CD4-positive, CD25-positive, alpha-beta regulatory T cell (primary cell): ENCODE measurements at places on chromosomes 5 and 9.
A peak's percentile ranks its signal among the peaks of the same experiment; 100 is the strongest.

DNA sequence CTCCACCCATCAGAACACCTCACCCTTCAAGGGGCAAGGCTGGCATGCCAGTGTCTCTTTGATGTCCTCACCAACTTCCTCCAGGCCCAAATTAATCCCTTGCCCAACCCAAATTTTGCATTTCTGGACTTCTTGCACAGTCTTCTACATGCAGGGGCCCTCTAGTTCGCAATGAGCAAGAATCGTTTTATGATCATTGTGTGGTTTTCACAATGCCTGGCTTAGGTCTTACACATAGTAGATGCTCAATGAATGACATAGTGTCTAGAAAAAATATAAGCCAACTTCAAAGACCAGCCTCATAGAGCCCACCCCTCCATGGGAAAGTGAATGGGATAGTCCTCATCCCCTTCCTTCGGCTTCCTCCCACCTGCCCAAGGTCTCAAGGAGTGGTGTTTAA, 9.8 kb upstream of the ESM1 start:
- no peak overlapping the region for H3K4me3 ChIP-seq
- no peak for DNase-seq
- H3K4me1 ChIP-seq, result no peaks in the 10 kb centered on the region
- no peak overlapping the region for H3K27ac ChIP-seq
- H3K36me3 ChIP-seq, result no peaks in the 10 kb centered on the region

- no peak overlapping the region for H3K27ac ChIP-seq
- H3K27me3 ChIP-seq, result no peaks in the 10 kb centered on the region
- no peaks in the 10 kb centered on the region for H3K36me3 ChIP-seq
- H3K4me1 ChIP-seq, result no peaks in the 10 kb centered on the region
- no peak for DNase-seq
- H3K4me3 ChIP-seq, result no peak overlapping the region
Observed at GRCh38 chr5:59728356-59728755, 165.2 kb downstream of the PDE4D start.

GRCh38 chr9:36922548-36922947, 111.5 kb downstream of the PAX5 start:
- H3K27me3 ChIP-seq, result peaks cover 2% of the 10 kb centered on the region
- no peaks in the 10 kb centered on the region for H3K4me1 ChIP-seq
- H3K4me3 ChIP-seq, result no peak overlapping the region
- H3K27ac ChIP-seq, result no peak overlapping the region
- DNase-seq, result no peak

DNA sequence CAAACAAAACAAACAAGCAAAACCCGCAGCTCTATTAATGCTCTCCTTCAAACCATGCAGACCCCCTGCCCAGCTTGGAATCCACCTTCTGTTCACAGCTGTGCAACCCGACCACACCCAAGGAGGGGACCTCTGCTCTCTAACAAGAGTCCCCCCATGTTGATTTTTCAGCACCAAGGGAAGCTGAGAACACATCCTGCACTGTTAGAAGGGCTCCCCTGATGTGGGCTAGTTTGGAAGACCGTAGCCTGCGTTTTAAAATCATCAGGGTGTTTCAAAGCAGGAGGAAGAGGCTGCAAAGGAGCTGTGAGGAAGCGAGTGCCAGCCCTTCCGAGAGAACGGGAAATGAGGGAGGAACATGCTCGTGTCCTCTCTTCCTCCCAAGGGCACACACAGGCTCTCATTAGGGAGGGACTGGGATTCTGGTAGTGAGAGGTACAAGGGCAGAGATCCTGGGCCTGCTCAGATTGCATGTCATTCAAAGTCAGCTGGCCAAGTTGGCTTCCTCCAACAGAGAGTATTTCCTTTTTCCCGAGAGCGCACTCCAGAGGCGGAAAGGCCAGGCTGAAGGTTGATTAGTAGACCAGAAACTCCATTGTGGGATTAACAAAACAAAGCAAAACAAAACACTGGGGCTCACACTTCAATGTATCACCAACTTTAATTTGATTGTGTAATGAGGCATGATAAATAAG, 185.9 kb downstream of the SEMA6A start:
- no peak for DNase-seq
- H3K4me1 ChIP-seq, result no peaks in the 10 kb centered on the region
- no peak overlapping the region for H3K4me3 ChIP-seq
- no peak overlapping the region for H3K27ac ChIP-seq
- no peaks in the 10 kb centered on the region for H3K36me3 ChIP-seq

DNA sequence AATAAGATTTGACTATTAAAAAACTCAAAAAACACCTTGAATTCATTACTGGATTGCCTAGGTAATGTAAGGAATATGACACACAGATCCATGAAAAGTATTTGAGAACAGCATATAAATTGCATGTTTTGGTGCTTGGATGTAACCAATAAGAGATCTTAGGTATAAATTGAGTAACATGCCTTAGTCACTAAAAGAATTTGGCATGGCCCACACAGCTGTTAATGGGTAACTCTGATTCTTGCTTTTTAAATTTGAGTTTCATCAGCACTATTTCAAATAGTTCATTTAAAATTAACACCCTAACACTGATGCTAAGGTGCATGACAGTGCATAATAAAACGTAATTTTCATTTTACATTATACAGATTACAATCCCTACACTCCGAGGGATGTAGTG, 779.3 kb upstream of the WWC1 start:
- no peak overlapping the region for H3K4me3 ChIP-seq
- H3K4me1 ChIP-seq, result no peaks in the 10 kb centered on the region
- H3K36me3 ChIP-seq, result no peaks in the 10 kb centered on the region
- no peak overlapping the region for H3K27ac ChIP-seq

DNA sequence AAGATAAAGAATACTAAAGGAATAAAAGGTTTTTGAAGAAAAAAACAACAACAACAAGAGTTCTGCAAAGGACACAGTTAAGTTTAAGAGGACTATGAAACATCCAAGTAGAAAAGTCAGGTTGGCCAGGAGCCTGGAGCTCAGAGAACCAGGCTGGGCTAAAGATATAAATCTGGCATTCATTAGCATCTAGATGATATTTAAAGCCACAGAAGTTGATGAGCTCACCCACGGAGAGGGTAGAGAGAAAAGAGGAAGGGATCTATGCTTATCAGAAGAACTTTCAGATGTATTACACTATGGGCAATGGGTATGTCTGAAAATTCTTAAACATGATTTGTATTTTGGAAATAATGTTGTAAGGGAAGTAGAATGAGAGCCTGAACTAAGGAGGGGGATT, 9.9 kb downstream of the MIER3 start:
- no peaks in the 10 kb centered on the region for H3K27me3 ChIP-seq
- H3K36me3 ChIP-seq, result peaks cover 75% of the 10 kb centered on the region
- H3K4me1 ChIP-seq, result no peaks in the 10 kb centered on the region
- DNase-seq, result no peak
- no peak overlapping the region for H3K27ac ChIP-seq

- H3K4me3 ChIP-seq, result no peak overlapping the region
- no peaks in the 10 kb centered on the region for H3K27me3 ChIP-seq
- no peaks in the 10 kb centered on the region for H3K36me3 ChIP-seq
- no peaks in the 10 kb centered on the region for H3K4me1 ChIP-seq
- H3K27ac ChIP-seq, result no peak overlapping the region
Observed at GRCh38 chr9:13590996-13591395, 311.5 kb upstream of the MPDZ start.

DNA sequence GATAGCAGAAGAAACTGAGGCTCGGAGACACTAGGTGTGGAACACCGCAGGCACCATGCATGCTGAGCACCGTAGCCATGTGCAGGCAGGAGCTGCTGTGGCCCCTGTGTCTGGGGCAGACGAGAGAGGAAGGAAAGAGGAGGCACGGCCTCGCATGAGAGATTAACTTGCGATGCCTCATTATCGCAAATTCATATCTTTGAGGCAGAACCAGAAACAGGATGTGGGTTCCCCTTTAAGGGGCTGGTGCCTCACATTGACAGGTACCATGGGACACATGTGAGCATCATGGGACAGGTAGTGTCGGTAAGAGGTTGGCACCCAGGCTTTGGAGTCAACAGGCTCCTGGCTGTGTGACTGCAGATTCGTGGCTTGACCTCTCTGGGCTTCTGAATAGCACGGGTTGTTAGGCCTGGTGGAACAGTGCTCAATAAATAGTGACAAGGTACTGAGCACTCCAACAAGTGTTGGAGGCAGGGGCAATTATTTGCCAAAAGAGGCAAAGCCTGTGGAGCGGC, 40.8 kb downstream of the NAIF1 start:
- H3K4me1 ChIP-seq, result peaks cover 91% of the 10 kb centered on the region
- H3K36me3 ChIP-seq, result no peaks in the 10 kb centered on the region
- H3K4me3 ChIP-seq, result peak overlapping the region; percentile 77
- peak overlapping the region; percentile 98 for H3K27ac ChIP-seq
- H3K27me3 ChIP-seq, result no peaks in the 10 kb centered on the region
- DNase-seq, result peak; percentile 98

DNA sequence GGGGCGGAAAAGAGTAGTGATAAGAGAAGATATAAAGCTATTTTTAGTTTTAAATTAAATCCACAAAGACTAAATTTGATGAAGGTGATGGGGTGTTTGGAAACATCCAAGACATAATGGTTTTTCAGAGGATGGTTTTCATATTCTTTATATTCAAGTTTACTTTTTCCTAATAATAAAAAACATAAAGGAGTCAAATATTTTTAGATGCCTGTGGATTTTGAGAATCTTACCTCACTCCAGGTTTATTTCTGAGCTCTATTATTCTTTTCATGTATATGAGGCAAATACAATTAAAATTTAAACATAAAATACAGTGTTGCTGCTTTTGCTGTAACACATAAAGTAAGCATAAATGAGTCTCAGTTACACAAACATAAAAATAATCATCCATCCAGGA, 22.2 kb downstream of the MRPS30 start:
- no peak overlapping the region for H3K4me3 ChIP-seq
- no peaks in the 10 kb centered on the region for H3K36me3 ChIP-seq
- H3K27ac ChIP-seq, result no peak overlapping the region
- H3K27me3 ChIP-seq, result no peaks in the 10 kb centered on the region
- no peaks in the 10 kb centered on the region for H3K4me1 ChIP-seq
- no peak for DNase-seq

DNA sequence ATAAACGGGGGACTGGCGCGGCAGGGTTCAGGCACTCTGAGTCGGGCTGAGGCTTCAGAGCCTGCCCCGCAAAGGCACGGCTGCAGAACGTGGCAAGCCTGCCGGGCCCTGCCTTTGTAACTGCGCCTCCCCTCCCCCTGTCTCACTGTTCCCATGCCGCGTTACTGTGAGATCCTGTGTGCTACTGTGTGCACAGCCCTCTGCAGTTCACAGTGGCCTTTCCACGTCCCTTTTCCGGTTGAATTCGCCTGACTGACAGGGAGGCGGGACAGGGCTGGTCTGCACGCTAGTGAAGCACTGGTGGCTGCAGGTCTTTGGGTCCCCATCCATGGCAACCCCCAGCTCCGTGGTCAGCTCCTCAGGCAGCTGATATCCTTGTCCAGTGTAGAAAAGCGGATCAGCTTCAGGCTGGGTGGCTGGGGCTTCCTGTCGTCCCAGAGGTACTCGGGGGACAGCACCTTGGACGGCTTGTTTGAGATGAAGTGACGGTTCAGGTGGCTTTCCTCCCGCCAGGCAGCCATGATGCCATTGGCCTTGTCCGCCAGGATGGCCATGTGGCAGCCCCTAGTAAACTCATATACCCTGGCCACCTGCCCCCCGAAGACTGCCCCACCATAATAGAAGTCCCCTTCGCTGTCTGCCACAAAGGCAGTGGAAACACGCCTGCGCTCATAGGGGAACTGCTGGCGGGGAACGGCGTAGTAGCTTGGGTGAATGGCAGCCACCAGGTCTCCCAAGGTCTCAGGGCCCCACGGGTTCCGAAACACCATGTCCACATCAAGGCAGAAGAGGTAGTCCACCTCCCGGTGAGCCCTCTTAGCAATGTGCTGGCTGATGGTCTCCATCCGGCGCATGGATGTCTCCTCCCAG, 10.3 kb downstream of the GBGT1 start:
- H3K36me3 ChIP-seq, result no peaks in the 10 kb centered on the region
- no peak overlapping the region for H3K27ac ChIP-seq
- no peaks in the 10 kb centered on the region for H3K27me3 ChIP-seq
- no peak for DNase-seq

GRCh38 chr9:136942881-136943230, 1.7 kb downstream of the FBXW5 start:
- no peak for DNase-seq
- peaks cover 23% of the 10 kb centered on the region for H3K4me1 ChIP-seq
- no peak overlapping the region for H3K4me3 ChIP-seq
- H3K27me3 ChIP-seq, result no peaks in the 10 kb centered on the region

DNA sequence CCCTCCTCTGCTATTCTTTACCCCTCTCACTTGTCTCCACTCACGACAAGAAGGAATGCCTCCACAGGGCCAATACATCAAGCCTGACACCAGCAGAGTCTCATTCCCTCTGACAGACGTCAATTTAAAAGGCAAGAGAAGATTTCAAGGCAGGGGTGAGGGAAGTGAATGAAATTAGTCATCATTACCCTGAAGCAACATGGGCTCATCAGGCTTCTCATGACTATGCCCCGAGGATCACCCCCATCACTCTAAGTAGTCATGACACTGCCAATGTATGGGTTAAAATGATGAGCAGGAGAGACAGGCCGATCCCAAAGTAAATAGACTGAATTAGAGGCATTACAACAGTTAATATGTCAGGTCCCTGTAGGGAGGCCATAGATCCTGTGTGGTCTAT, 504.4 kb downstream of the TLE4 start:
- H3K4me3 ChIP-seq, result no peak overlapping the region
- no peak for DNase-seq
- no peaks in the 10 kb centered on the region for H3K36me3 ChIP-seq
- H3K4me1 ChIP-seq, result no peaks in the 10 kb centered on the region
